GM12864 (cell line): ENCODE measurements at places on chromosomes 16 and 17.

DNA sequence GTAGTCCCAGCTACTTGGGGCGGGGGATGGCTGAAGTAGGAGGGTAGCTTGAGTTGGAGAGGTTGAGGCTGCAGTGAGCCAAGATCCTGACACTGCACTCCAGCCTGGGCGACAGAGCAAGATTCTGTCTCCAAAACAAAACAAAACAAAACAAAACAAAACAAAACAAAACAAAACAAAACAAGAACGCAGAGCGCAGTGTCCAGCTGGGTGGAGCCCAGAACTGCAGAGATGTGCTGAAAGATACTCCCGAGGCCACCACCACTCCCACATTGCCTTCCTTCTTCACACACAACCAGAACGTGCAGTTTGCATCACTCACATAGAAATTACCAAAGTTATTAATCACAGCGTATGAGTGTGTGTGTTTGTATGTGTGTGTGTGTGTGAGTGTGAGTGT is 222.9 kb upstream of the ASIC2 start:
- no peak for DNase-seq

- DNase-seq: no peak
Measured at GRCh38 chr17:30831257-30831656, 509 bp upstream of the ATAD5 start.

- DNase-seq: no peak
Measured at GRCh38 chr16:67702130-67702529, 17.0 kb downstream of the GFOD2 start.

GRCh38 chr16:12089492-12090150 is 113.1 kb downstream of the SNX29 start:
- DNase-seq: no peak

DNA sequence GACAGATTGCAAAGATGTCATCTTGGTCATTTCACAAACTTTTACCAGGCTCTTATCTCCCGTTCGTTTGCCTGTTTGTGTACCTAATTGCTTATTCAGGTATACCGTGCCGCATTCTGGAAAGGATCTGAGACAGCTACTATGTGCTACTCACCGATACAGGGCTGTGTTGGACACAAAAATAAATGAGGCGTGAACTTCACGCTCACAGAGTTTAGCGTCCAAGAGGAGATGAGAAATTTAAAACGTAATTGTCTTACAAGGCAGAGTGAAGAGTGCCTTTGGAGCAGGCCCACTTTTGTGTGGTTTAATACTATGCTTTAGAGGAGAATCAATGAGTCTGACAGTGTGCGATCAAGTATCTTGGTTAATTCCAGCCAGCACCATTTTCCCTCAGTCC is 26.7 kb downstream of the MAF start:
- no peak for DNase-seq

DNA sequence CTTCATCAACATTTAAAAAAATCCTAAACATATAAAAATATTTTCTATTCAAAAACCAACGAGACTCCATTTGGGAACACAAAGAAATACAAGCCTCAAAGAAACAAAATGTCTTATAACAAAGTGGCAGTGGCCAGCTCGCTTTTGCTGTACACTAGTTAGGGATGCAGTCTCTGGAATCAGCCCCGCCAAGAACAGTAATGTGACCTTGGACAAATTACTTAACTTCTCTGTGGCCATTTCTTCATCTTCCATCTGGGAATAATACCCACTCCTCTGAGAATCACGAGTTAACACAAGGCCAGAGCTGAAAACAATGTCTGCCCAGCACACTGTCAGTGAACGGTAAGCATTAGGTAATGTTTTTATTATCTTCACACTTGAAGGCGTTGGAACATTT is 5.6 kb downstream of the STAT5B start:
- no peak for DNase-seq

DNA sequence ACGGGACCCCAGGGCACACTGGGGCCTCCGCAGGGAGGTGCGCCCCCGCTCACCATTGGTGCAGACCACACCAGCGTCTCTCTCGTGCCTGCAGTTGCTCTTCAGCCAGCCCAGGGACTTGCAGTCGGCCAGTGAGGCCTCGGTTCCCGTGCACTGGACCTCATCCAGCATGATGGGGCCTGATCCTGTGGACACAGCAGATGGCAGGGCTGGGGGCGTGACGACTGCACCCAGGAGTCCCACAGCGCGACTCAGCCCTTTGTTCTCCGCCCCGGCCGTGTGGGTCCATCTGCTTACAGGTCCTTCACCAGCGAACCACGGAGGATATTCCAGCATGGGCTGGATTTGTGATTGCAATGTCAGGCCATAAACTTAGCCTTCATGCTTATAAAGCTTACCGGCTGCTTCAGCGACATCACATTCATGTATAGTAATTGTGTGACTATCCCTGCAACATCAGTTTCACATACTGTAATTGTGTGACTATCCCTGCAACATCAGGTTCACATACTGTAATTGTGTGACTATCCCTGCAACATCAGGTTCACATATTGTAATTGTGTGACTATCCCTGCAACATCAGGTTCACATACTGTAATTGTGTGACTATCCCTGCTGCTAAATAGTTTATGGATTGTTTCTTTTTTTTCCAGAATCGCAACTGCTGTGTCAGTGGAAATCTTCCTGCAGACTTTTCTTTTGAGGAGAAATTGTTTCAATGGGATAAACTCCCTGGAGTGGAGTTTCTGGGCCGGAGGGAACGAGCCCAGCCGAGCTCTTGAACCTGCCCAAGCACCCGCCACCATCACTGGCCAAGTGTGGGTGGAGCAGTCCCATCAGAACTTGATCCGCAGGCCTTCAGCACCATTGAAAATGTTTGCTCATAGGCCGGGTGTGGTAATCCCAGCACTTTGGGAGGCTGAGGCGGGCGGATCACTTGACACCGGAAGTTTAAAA is 4.8 kb downstream of the LGALS3BP start:
- no peak for DNase-seq

DNA sequence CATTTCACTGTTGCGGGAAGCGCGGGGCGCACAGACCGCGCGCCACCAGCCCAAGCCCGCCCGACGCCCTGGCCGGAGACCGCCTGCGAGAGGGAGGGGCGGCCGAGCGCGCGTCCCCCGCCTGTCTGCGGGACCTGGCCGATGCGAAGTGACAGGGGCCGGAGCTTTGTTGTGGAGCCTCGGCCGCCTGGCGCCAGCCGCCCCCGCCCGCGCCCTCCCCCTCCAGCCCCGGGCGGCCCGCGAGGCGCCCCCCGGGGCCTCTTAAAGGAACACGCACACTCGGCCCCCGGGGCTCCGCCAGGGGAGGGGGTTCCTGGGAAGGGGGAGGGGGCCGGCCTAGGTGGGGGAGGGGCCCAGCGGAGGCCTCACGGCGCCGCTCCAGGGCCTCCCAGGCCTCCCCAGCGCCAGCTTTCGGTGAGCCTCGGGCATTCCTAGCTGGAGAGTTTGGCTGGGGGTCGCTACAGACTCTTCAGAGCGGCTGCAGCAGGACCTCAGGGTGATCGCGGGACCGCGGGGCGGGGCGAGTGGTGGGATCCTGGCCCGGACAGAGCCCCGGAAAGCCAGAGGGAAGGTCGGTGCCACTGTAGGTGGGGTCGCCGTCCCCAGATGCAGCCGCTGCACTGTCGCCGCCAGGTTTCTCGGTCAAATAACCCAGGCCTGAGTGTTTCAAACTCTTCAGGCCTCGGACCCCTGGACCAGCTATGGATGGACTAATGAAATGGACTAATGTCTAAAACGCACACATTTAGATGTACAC is 2.4 kb upstream of the TBX2 start:
- no peak for DNase-seq

DNA sequence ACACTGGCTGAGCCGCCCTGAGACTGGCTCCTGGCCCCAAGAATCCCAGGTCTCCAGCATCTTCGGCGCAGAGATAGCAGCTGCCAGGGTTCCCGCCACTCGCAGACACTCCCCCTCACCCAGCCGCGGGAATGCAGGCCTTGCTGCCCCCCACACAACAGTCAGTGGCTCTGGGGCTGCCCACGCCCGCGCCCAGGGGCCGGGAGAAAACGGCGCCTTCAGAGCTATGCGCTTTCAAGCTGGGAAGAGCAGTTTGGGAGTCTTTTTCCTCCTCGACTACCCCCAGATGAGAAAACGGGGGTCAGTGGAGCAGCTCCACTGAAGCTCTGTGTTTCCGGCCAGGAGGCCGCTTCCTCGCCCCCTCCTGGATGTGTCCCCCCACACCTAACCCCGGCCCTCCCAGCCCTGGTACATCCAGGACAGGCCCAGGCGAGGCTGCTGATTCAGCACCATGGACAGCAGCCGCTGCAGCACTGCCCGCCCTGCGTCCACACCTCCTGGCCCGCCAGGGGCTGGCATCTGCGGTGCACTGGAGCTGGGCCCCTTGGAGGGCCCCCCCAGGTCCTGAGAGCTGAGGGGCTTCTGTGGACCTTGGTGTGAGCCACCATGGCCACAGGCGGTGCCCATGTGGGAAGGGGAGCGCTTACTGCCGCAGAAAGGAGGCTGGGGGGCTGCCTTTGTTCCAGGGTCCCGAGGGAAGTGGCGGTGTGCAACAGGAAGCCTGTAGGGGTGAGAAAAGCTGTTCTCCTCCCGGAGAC is 35.7 kb downstream of the CACNA1H start:
- no peak for DNase-seq

GRCh38 chr16:74699666-74700065 is 996 bp downstream of the MLKL start:
- peak; percentile 7 for DNase-seq

GRCh38 chr17:43787728-43788127 is 7.5 kb downstream of the CFAP97D1 start:
- DNase-seq: no peak

- no peak for DNase-seq
Measured at GRCh38 chr16:25035494-25036405, 20.6 kb upstream of the ARHGAP17 start.

GRCh38 chr17:58503866-58504265 is 10.6 kb downstream of the MTMR4 start:
- DNase-seq: no peak

- peak; percentile 29 for DNase-seq
Measured at GRCh38 chr16:70576431-70577255, 53.0 kb downstream of the SF3B3 start.

DNA sequence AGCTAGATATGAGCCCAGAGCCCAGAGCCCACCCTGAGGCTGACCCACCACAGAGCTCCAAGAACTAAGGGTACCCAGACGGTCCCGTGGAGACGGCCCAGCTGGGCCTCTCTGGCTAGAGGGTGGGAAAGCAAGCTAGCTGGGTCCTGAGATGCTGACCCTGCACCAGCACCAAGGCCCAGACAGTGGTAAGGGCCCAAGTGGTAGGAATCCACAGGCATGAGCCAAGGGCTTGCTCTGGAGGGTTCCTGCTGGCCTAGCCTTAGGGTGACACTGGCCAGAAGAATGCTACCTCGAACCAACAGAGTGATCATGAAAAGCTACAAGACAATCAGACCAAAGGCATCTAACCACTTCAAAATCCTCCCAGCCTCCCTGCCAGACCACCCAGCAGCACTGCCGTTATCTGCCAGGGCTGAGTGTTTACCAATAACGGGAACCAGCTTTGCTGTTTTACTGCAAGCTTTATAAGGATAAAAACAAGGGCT is 13.2 kb downstream of the HIC1 start:
- no peak for DNase-seq

GRCh38 chr16:67943619-67944504 is at the start of gene LCAT:
LCAT (minus strand) TSS chr16:67944120; CDS start chr16:67944101, 19 bp downstream.
- DNase-seq: no peak

DNA sequence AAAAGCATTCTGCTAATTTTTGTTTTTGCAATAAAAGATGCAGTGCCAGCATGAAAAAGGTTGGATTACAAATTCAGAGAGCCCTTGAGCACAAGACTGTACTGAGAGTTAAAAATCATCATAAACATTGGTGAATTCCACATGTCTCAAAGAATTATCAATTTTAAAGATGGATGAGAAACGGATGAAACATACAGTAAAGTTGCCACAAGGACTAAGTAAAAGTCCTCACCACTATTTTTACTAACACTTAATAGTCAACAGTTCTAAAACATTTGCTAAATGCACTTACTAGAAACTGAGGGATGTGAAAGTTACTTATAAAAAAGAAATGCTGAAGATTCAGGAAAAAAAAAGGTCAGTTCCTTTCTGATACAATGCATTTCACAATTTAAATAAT is 25.8 kb upstream of the NACA2 start:
- DNase-seq: no peak

GRCh38 chr17:76716146-76716838 is 5.5 kb upstream of the MXRA7 start:
- DNase-seq: no peak
